ENCODE measurements at places on chromosomes 16 and 17.

- peak; percentile 97 for DNase-seq
These were observed 38.6 kb upstream of the FA2H start for GRCh38 chr16:74813109-74813641.

GRCh38 chr17:73285916-73286862, 24.5 kb upstream of the CPSF4L start:
- DNase-seq, result no peak

GRCh38 chr16:66366433-66367299, at the start of gene CDH5:
CDH5 (plus strand) TSS chr16:66366691; CDS start chr16:66379338, 12,647 bp downstream.
- no peak for DNase-seq

DNA sequence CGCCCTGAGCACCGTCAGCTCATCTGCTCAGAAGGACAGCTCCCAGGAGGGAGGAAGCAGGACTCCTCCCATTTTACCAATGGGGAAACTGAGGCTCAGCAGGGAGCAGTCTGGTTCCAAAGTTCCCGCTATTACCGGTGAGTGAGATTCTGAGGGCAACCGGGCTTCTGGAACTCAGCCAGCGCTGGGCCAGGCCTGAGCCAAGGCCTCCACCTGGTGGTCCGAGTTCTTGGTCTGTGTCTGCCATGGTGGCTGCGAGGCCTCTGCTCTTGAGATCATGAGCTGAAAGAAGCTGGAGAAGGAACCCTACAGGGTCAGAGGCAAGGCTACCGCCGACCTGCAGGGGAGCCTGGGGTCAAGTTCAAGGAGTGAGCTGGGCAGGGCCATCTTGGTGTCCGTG, 110.8 kb upstream of the GSE1 start:
- DNase-seq, result no peak

- DNase-seq, result no peak
These were observed 1.5 kb upstream of the METRNL start for GRCh38 chr17:83077939-83078338.

DNA sequence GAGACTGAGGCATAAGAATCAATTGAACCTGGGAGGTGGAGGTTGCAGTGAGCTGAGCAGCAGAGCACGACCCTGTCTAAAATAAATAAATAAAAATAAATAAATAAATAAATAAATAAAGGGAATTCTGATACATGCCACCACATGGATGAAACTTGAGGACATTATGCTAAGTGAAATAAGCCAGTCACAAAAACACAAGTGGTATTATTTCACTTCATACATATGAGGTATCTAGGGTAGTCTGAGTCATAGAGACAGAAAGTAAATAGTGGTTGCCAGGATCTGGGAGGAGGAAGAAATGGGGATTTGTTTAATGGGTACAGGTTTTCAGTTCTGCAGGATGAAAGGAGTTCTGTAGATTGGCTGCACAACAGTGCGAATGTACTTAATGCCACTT, 16.3 kb downstream of the PIPOX start:
- no peak for DNase-seq

DNA sequence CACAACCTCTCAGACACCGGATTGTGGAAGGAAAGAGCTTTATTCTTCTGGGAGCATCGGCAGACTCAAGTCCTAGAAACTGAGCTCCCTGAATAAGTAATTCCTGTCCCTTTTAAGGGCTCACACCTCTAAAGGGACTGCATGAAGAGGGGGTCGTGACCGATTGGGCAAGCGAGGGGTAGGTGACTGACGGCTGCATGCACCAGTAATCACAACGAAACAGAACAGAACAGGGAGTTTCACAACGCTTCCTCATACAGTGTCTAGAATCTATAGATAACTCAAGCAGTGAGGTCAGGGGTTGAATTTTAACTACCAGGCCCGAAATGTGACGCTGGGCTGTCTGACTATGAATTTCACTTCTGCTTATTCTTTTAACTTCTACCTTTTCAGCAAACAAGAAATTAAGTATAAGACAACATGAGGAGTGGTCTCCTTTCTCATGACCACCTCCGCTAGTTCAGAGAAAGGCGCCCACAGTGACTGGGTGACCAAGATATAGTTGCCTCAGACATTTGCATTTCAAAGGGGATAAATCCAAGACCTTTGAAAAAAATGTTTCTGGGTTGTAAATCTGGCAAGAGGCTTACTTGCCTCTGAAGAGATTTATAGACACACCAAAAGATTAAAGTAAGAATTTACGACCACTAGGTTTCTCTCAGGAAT, 88.4 kb upstream of the ATF7IP2 start:
- DNase-seq, result peak; percentile 41

DNA sequence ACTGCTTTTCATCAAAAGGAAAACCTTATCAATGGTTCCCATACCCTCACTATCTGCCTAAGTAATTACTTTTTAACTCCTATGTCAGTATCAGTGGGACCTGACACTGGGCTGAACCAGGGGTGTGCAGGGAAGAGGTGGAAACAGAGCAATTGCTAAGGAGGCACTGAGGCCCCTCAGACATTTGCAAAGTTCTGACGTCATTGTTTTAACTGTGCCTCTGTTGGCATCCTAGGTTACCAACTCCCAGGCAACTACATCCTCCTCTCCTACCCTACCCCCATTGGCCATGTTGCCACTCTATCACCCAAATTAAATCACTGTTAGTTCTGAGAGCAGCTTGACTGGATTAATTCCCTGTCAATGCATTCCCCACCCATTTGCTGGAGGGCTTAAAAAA, 8.0 kb upstream of the WWOX start:
- no peak for DNase-seq

- DNase-seq, result no peak
These were observed 282.2 kb upstream of the CDH5 start for GRCh38 chr16:66084306-66084705.

GRCh38 chr16:13463619-13464018, 456.3 kb upstream of the ERCC4 start:
- DNase-seq, result no peak

DNA sequence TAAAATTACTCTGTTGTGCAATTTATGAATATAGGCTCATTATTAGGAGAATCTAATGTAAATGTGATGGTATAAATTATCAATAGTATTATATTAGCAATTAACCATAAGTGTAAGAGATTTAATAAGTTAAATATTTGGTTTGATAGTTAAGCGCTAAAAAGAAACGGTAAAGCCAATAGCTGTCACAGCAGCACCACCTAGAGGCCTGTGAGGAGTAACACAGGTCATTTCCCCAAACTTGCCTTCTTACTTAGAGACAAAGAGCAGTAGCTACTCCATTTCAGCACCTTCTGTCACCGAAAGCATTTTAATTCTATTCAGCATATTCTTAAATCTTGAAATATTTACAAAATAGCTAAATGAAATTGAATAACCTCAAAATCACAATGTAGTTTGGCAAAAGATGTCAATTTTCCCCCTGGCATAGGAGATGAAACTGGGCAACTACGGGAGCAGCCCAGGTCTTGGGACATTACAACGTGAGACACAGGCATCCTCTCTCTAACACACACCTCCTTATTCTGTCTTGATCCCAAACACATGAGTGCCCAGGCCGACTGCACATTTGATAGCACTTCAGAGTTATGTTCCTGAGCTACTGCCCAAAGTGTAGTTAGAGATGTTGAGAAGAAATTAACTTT, 14.3 kb upstream of the DYNLRB2 start:
- DNase-seq, result peak; percentile 70

DNA sequence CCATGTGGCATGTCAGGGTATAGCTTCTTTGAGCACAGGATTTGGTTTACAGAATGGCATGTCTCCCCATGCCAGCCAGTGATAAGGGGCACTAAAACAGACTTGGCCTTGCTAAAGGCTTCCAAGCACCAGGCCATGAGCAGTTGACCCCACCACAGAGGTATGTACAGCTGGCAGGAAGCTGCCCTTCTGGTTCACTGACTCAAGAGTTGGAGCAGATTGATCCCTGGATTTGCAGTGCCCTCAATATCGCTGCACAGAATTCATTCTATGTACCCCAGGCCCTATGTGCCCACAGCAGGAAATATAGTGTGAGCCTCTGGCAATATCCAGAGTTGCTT, 24.3 kb downstream of the HLF start:
- no peak for DNase-seq

- DNase-seq, result no peak
These were observed 4.1 kb upstream of the TMEM11 start for GRCh38 chr17:21218101-21218500.

Measured in Caco-2 (cell line).